ENCODE measurements at places on chromosomes 1 and 21. TPM values are rescaled to one million over a fixed set of nuclear protein-coding genes. Genes with fewer than 3 reads are reported as not detected.

DNA sequence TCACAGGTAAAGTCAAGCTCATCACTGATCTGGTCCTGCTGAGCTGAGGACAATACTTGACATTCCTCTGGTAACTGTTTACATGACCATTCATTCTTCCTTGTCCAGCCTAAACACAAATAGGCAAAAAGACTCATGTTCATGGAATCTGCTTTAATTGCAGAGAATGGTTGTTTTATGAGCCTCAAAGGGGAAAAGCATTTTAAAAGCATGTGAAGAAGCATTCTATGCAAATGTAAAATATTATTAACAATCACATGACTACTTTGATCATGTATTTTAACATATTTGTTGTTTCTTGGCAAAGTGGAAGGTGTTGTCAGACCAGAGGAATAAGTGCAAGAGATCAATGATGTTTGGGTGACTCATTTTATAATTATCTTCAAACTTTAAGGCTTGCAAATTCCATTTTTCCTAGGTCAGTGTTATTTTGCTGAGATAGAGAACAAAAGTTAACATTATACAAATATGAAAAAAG lies 133.7 kb downstream of the RUNX1 start:
- no peak for DNase-seq

GRCh38 chr21:28215214-28215954 lies 777.3 kb downstream of the LTN1 start:
- peak; percentile 18 for DNase-seq

DNA sequence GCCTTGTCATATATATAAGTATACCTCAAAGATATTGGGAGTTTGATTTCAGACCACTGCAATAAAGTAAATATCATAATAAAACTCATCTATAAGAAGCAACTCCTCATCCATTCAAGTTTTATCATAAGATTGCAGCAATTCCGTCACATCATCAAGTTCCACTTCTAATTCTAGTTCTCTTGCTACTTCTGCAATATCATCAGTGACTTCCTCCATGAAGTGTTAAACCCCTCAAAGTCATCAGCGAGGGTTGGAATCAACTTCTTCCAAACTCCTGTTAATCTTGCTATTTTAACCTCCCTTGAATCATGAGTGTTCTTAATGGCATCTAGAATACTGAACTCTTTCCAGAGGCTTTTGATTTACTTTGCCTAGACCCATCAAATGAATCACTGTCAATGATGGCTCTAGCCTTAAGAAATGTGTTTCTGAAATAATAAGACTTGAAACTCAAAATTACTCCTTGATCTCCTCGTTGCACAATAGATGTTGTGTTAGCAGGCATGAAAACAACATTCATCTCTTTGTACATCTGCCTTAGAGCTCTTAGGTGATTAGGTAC lies 88.3 kb downstream of the RPE65 start:
- DNase-seq = no peak

Gene PPFIA4
- total RNA-seq = 21.0 TPM

- DNase-seq = no peak
These were observed 67.5 kb upstream of the SH3GLB1 start for GRCh38 chr1:86636898-86637297.

Gene PYHIN1
- total RNA-seq = not detected

GRCh38 chr21:36883532-36884486 lies 82.7 kb downstream of the HLCS start:
- DNase-seq = no peak

- no peak for DNase-seq
These were observed 80.8 kb upstream of the SLC2A1 start for GRCh38 chr1:43039228-43040055.

DNA sequence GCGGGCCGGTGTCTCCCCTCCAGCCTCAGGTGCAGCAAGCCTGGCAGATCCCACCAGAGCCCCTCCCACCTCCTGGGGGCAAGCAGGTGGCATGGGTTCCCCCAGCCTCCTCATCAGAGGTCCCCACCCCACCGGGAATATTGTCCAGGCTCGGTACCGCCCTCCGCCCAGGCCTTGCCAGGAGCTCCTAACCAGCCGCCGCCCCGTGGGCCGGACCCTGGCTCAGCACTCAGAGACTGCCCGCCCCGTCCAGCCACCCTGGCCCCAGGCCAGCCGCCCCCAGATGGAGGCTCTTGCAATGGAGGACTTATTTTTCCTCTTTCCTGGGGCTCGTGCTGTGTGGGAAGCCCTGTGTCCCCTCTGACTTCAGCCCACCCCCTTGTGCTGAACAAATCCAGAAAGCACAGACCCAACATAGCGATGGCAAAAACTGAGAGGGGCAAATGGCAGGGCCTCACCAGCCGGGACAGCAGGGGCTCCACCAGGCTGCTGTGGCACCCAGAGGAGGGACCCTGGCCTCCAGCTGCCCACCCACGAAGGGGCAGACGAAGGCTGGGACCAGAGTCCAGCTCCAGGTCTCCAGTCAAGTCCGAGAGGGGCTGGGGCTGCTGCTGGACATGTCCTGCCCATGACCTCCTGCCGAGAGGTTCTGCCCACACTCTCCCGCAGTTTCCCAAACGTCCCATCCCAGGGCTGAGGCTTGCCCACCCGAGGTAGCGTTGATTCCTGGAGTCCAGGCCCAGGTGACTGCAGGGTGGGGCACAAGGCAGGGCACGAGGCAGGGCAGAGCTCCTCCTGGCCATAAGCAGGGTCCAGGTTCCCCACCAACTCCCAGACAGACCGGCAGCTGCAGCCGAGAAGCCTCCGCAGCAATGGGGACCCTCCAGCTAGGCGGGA lies 7.5 kb downstream of the MEGF6 start:
- DNase-seq = no peak

Gene WDR64
- not detected for total RNA-seq

Gene VCAM1
- total RNA-seq = 4.6 TPM

Gene IFNAR2
- 10.0 TPM for total RNA-seq

Gene EFNA1
- total RNA-seq = 40.6 TPM
